ENCODE measurements at places on chromosomes 11 and 22. TPM values are rescaled to one million over a fixed set of nuclear protein-coding genes. Genes with fewer than 3 reads are reported as not detected.

Gene KCNJ1
- total RNA-seq, result 0.22 TPM

Gene IFITM10
- 0.90 TPM for total RNA-seq

Gene SLC29A2
- total RNA-seq, result 5.4 TPM

Gene KCNJ5
- total RNA-seq, result not detected

Gene MRGPRX4
- total RNA-seq, result not detected

Gene CECR2
- not detected for total RNA-seq

Gene MYO18B
- 0.12 TPM for total RNA-seq

Gene ST14
- total RNA-seq, result 1.1 TPM
